ENCODE measurements at places on chromosomes 2 and 18.

DNA sequence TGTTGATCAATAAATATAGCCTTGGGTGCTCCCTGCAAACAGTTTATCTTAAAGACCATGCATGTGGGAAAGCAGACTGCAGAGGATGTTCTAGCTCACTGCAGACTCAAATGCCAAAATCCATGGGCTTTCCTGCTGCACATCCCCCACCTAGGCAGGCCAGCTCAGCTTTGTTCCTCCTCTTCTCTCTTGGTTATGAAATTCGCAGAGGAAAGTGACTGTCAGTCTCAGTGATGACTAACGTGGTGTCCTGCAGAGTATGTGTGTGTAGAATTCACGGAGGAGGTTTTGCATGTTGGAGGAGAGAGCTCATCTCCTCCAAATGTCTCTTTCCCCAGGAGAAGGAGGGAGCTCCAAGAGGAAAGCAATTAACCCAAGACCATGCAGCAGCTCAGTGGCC, 21.4 kb upstream of the KCNS3 start:
- DNase-seq = no peak

GRCh38 chr18:22166069-22166950, 3.1 kb upstream of the GATA6 start:
- no peak for DNase-seq

DNA sequence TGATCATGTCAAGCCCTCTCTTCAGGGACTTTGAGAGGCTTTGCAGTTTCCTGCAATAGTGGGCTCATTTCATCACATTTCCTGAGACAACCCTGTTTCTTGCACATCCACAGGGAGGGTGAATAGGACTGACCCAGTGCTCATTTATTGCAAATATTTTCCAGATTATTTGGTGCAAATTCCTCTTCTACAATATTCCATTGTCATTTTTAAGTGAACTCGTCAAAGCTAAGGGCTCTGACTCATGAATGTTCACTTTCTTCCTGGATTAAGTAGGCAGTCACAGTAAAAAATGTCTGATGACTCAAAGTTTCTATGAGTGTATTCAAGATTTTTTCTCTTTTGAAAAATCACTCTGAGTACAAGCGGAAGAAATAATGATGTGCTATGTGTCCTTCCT, 225.5 kb upstream of the GALNT5 start:
- peak; percentile 85 for DNase-seq

GRCh38 chr18:11849841-11850634, 1.2 kb upstream of the CHMP1B start:
- DNase-seq = peak; percentile 96

- DNase-seq = no peak
These were observed 16.5 kb upstream of the CNDP2 start for GRCh38 chr18:74479486-74480148.

- peak; percentile 90 for DNase-seq
These were observed 2.3 kb upstream of the PLEKHH2 start for GRCh38 chr2:43634604-43635306.

- peak; percentile 63 for DNase-seq
These were observed 18.5 kb downstream of the PMAIP1 start for GRCh38 chr18:59918320-59918755.

GRCh38 chr2:201450954-201451291, 335 bp downstream of the TRAK2 start:
- DNase-seq = peak; percentile 26

DNA sequence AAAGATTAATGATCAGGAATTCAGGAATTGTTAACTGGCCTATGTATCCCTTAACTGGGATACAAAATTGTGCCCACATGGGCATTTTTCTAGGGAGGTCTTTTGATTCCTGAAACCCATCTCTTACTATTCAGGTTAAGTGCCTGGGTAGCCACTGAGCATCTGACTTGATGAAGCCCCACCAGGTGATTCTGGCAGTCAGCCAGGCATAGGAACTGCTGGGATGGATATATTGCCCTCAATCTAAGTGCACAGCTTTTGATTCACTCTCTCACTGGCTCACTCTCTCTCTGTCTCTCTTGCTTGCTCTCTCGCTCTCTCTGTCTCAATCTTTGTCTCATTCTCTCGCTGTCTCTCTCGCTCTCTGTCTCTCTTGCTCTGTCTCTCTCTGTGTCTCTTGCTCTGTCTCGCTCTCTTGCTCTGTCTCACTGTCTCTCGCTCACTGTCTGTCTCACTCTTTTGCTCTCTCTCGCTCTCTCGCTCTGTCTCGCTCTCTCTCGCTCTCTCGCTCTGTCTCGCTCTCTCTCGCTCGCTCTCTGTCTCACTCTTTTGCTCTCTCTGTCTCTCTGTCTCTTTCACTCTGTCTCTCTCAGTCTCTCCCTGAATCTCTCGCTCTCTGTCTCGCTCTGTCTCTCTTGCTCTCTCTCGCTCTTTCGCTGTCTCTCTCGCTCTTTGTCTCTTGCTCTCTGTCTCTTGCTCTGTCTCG, 22.3 kb downstream of the INPP1 start:
- no peak for DNase-seq

DNA sequence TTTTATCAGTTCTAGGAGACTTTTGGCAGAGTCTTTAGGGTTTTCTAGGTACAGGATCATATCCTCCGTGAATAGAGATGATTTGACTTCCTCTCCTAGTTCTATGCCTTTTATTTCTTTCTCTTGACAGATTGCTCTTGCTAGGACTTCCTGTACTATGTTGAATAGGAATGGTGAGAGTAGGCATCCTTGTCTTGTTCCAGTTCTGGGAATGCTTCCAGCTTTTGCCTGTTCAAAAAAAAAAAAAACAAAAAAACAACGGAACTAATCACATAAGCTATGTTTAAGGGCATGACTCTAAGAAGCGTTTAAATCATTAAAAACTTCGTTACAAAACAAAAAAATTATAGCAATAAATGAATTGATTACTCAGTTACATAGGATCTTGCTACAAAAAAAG, 145.7 kb downstream of the NUP35 start:
- DNase-seq = peak; percentile 28

GRCh38 chr2:16404551-16405300, 260.9 kb downstream of the CYRIA start:
- DNase-seq = no peak

- no peak for DNase-seq
These were observed 104.4 kb downstream of the POLR1A start for GRCh38 chr2:86001326-86001725.

- DNase-seq = no peak
These were observed 245.8 kb downstream of the SOX11 start for GRCh38 chr2:5937851-5938565.

DNA sequence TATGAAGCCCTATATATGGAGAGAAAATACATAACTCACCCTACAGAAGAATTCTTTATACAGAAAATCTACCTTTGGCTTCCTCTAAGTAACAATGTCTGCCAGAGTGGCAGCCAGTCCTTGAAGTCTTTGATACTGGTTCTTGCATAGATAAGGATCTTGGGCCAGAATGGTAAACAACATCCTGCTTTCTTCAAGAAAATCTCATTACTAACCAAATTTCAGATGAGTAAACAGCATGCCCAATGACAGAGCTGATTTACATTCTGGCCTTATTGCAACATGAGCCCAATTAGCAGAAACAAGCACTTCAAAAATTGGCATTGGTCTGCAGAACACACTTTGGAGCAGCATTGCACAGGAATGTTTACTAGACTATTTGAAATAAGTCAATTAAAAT, 336.5 kb upstream of the ST6GAL2 start:
- no peak for DNase-seq

DNA sequence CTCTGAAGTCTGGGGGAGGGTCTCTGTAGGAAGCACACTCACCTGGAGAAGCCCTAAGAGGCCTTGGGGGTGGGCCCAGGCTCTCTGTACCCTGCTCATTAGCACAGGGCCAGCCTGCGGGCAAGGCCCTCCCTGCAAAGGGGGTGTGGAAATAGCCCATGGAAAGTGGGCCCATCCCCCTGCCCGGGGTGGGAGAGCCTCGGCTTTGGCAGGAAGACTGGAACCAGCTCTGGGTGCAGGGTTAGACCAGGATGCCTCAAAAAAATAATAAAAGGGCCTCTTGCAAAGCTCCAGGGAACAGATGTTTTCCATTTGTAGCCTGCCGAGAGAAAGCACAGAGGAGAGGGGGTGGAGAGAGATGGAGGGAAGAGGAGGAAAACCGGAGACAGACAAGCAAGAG, 98.7 kb downstream of the STPG4 start:
- DNase-seq = peak; percentile 92

DNA sequence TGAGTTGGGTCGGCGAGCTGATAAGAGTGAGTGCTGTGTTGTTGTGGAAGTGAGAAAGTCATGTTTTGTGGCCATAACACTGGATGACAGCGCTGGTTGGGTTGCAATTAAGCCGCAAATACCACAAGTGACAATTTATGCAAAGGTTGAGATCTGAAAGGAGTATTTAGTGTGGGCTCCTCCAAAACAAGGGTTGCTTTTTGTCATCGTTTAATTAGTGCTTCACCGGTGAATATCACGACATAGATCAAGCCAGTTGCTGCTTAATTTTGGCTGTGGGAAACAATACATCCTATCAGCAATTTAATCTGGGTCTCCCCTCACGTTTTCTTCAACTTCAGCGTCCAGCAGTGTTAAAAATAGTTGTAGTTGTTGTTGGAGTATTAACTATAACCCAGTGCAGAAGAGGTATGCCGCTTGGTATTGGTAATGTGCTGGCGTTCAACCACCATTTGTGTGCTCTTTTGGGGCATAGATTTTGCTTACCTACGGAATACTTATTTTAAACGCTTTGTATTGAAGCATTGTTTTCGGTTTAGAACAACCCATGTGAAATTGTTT, 662 bp downstream of the ACVR2A start:
- DNase-seq = no peak

DNA sequence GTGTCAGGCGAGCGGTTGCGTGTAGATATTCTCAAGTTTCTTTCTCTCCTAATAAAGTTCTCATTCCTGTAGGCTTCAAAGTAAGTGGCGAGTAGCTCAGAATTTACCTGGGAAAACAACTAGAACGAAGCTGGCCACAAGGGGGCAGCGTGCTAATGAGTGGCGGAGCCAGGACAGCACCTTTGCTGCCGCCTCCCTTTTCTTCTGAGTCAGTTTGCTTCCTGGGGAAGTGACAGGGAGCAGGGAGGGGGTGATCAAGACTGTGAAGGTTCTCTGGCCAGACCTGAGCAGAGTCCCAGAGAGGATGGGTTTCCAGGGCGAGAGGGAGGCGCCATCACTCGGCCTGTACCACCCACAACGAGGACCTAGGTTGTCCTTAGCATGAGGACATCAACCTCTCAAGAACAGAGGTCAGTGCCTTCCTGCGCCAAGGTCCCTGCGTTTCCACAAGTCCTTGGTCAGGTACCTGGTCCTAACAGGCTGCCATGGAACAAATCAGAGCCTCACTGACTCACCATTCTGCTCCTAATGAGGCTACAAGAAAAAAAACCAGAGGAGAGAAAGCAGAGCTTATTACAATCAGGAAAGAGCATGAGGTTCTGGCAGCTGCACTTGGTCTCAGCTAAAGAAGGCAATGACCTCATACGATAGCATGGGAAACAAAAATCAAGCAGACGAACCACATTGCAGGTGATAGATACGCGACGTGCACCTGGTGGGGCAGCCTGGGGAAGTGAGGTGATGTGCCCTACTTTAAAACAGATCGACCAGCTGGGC, 98.7 kb downstream of the PLB1 start:
- DNase-seq = peak; percentile 60

DNA sequence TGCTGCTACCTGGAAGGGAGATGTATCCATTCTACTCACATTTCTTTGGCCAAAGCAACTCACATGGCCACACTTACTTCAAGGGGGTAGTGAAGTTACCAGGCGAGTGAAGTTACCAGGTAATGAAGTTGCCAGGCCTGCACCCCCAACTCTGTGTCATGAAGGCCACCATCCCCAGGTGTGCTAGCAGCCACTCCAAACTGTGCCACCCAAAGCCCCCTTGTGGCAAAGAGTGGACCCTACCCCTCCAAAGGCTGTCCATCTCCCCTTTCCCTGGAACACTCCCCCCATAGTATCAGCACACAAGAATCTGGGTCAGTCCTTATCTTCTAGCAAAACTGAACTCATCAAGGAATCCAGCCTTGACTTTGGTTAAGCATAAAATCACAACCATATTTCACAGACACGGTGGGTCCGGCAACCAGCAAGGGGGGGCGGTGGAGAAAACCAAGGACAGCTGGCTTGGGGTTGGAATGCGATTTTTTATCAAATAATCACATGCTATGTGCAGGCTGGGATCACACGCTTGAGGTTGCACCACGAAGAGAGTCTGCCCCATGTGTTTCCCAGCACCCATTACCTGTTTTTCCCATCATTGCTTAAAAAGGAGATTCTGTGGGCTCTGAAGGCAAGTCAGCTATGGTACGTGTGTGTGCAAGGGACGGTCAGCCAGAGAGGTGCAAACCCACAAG, 60.9 kb downstream of the ZFP36L2 start:
- DNase-seq = no peak

DNA sequence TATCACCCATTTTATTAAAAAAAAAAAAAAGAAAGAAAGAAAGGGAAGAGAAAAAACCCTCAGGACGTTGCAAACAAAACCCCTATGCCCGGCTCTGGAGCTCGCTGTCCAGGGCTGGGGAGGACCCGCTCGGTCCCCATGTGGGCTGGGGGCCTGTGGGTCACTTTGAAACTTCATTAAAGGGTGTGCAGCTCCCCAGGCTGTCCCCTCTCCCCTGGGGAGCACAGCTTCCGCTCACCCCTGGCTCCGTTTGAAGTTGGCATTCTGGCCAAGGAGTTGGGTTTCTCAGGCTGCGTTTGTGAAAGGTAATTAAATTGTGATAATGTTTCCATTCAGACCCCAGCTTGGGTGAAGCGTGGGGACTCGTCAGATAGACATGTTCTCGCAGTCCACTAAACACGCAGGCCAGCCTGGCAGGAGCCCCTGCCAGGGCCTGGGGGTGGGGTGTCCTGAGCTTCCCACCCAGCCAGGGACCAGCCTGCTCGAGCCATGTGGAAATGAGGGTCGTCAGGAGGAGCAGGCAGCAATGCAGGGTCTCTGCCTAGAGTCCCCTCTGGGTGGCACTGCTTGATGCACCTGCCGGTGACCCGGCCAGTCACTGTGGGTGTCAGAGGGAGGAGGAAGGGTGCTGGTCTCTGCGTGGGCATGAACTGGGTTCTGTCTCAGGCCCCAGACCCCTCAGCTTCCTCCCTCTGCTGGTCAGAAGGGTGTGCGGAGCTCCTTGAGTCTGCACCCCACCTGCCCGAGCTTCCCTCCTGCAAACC, 166.2 kb downstream of the INHBB start:
- DNase-seq = no peak

- DNase-seq = no peak
These were observed 65.5 kb downstream of the ACAA2 start for GRCh38 chr18:49747876-49748275.

- no peak for DNase-seq
These were observed 327.2 kb downstream of the EN1 start for GRCh38 chr2:118520246-118520645.

DNA sequence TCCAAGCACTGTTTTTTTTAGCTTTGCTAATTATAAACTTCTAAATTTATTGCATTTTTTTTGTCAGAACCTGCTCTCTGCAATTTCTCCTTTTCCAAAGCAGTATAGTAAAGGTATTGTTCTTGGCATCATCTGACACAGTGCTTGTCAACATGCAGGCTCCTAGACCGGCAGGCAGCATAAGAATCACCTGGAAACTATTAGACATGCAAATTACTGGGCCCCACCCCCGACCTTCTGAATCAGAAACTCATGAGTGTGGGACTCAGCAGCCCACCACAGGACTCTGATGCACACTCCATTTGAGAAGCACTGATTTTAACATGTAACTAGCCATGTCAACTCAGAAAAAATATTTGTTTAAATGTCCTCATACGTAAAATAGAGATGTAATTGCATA, 551.1 kb upstream of the CELF4 start:
- DNase-seq = no peak

Data from fibroblast of gingiva (primary cell).